ENCODE measurements at places on chromosomes 1 and 21.

- DNase-seq, result peak; percentile 75
Observed at GRCh38 chr1:224245188-224245587, 62.1 kb downstream of the DEGS1 start.

GRCh38 chr1:212166644-212167043 is 118.6 kb upstream of the PPP2R5A start:
- DNase-seq, result no peak

DNA sequence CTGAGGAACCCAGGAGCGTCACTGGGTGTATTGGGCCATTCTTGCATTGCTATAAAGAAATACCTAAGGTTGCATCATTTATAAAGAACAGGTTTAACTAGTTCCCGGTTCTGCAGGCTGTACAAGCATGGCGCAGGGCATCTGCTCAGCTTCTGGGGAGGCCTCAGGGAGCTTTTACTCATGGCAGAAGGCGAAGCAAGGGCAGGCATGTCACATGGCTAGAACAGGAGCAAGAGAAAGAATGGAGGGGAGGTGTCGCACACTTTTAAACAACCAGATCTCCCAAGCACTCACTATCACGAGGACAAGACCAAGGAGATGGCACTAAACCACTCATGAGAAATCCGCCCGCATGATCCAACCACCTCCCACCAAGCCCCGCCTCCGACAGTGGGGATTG is 65.2 kb downstream of the PSMG1 start:
- DNase-seq, result no peak

GRCh38 chr1:43932786-43933385 is 715 bp upstream of the ARTN start:
- no peak for DNase-seq

GRCh38 chr21:37917612-37918011 is 1.4 kb upstream of the KCNJ6 start:
- no peak for DNase-seq

GRCh38 chr1:150615346-150616201 is 13.8 kb downstream of the ENSA start:
- DNase-seq, result no peak

- DNase-seq, result no peak
Observed at GRCh38 chr1:194225821-194226220, 1039.4 kb upstream of the B3GALT2 start.

DNA sequence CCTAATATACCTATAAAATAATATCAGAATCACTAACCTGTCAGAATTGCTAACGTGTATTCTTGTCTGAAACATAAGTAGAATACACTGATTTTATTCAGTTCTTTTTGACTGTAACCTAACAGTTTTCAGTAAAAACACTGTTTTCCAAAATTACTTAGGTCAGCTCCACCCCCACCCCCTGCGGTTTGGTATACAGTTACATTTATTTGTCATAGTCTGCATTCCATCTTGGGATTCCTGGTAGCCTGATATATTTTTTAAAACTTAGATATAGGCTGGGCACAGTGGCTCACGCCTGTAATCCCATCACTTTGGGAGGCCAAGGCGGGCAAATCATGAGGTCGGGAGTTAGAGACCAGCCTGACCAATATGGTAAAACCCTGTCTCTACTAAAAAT is 19.8 kb upstream of the ABCD3 start:
- no peak for DNase-seq

DNA sequence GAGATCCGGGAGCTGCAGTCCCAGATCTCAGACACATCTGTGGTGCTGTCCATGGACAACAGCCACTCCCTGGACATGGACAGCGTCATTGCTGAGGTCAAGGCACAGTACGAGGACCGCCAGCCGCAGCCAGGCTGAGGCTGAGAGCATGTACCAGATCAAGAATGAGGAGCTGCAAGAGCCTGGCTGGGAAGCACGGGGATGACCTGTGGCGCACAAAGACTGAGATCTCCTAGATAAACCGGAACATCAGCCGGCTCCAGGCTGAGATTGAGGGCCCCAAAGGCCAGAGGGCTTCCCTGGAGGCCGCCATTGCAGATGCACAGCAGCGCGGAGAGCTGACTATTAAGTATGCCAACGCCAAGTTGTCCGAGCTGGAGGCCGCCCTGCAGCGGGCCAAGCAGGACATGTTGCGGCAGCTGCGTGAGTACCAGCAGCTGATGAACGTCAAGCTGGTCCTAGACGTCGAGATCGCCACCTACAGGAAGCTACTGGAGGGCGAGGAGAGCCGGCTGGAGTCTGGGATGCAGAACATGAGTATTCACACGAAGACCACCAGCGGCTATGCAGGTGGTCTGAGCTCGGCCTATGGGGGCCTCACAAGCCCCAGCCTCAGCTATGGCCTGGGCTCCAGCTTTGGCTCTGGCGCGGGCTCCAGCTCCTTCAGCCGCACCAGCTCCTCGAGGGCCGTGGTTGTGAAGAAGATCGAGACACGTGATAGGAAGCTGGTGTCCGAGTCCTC is 25.5 kb downstream of the ETV3L start:
- peak; percentile 54 for DNase-seq

GRCh38 chr1:147264158-147264768 is 21.8 kb downstream of the CHD1L start:
- no peak for DNase-seq

DNA sequence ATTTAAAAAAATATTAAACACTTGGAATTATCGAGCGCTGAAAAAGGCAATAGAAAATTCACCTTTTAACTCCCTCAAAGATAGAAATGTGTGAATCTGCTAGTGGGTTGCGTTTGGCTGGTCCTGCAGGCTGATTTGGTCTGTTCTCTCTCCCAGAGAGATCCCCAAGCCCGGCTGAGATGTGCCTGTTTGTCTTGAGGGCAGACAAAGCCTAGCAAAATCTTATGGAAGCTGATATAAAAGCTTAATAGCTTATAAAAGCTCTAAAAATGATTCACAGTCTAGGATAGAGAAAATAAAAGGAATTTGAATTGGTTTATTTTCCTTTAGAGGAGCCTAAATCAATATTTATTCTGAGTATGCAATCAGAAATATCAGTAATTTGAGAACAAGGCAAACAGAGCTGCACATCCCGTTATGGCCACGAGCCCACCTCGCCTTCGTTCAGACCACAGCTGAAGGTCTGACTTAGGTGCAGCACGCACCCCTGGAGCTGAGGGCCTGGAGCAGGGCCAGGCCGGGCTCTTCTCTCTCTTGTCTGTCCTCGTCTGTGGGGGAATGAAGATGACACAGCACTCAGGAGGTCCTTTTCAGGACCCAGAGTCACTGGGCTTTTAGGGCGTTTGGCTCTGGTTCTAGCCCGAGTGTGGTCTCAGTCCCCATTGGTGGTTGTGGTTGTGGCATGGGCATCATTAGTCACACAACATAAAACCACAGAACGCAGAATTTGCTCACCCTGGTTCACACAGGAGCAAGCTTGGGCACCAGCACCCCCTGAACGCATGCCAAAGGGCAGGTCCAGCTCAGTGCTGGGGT is 18.6 kb downstream of the PDE9A start:
- DNase-seq, result no peak

DNA sequence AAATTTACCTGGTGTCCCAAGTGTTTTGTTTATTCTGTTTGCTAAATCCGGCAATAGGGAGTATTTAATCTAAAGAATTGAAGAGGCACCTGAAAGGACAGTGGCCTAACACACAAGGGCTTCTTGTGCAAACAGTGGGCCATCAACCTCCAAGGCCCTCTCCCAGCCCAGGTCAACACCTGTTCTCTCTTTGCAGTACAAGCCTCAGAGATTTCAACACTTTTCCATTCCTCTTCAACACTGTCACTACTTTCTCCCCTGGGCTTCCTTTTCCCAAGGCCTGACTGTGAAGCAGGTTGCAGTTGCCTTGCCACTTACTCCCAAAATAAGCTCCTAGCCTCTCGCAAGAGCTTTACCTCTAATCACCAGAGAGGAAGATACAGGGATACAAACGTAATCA is 3.2 kb upstream of the SNAPIN start:
- no peak for DNase-seq

DNA sequence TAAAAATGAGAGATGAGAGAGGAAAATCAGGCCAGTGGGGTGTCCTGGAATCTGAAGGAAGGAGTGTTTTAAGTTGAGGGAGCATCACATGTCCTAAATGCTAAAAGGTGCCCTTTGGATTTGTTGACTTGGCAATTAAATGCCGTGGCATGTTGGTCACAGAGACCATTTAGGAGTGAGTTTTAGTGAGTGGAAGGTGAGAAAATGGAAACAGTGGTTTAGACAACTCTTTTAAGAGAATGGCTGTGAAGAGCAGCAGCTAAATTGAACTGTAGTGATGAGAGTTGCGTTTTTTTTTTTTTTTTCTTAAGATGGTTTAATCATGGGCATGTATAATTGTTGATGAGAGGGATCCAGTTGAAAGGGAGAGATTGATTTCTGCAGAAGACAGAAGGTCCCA is 95.0 kb downstream of the S1PR1 start:
- DNase-seq, result no peak

DNA sequence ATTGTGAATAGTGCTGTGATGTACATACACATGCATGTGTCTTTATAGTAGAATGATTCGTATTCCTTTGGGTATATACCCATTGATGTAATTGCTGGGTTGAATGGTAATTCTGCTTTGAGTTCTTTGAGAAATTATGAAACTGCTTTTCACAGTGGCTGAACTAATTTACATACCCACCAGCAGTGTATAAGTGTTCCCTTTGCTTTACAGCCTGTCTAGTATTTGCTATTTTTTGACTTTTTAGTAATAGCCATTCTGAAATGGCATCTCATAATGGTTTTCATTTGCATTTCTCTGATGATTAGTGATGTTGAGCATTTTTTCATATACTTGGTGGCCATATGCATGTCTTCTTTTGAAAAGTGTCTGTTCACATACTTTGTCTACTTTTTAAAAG is 54.5 kb upstream of the FAM78B start:
- no peak for DNase-seq

- DNase-seq, result no peak
Observed at GRCh38 chr1:30417701-30418046, 305.7 kb downstream of the MATN1 start.

GRCh38 chr21:42049578-42050430 is 21.3 kb upstream of the UMODL1 start:
- no peak for DNase-seq

DNA sequence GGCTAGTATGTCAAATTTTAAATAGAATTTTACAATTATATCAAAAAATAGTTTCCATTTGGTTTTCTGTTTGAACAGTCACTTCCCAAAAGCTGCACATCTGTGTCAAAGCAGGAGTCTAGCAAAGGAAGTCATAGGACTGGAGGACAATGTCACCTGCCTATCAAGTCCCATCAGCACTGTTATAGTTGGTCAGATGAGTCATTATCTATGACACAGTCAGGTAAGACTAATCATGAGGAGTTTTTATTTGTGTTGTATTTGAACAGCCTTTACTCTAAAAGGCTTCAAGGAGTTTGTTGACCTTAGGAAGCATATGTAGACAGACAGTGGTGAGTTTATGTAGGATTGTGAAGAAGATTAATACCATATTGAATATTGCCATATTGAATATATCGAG is 74.2 kb upstream of the QSOX1 start:
- DNase-seq, result no peak

DNA sequence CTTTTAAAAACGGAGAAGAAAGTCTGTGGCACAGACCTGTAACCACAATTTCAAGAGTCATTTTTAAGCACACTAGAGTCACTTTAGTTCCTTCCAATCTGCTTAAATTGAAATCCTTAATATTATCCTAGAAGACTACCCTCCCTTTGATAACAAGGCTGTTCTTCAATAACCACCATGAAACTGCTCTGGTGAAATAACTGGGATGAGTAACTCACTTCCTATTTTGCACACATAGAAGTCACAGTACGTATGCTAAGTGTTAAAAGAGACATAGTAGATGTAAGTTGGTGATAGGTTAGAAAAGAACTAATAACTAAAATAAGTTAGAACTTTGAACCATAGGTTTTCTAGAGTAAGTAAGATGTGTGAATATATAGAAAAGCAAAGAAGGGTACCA is 107.8 kb downstream of the NME7 start:
- no peak for DNase-seq

DNA sequence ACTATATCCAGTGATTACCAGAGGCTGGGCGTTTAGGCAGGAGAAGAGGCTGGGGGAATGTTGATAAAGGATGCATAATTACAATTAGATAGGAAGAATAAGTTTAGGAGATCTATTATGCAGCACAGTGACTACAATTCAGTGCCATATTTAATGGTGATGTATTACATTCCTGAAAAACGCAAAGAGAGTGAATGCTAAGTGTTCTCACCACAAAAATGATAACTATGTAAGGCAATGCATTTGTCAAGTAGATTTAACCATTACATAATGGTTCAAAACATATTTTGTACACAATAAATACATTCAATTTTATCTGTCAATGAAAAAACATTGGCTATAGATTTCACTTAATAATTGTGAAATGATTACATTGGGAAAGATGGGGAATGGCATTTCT is 548.9 kb downstream of the NUF2 start:
- no peak for DNase-seq

- no peak for DNase-seq
Observed at GRCh38 chr1:232188318-232188717, 441.6 kb downstream of the SIPA1L2 start.

DNA sequence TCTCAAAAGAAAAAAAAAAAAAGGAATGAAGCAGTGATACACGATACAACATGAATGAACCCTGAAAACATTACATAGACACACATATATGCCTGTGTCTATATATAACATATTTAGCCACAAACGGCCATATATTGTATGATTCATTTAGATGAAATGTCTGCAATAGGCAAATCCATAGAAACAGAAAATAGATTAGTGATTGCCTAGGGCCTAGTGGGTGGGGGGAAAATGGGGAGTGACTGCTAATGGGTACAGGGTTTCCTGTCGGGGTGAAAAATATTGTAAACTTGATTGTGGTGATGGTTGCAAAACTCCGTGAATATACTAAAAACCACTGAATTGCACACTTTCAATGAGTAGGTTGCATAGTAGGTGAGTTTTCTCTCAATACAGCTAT is 6.0 kb upstream of the H6PD start:
- DNase-seq, result no peak

DNA sequence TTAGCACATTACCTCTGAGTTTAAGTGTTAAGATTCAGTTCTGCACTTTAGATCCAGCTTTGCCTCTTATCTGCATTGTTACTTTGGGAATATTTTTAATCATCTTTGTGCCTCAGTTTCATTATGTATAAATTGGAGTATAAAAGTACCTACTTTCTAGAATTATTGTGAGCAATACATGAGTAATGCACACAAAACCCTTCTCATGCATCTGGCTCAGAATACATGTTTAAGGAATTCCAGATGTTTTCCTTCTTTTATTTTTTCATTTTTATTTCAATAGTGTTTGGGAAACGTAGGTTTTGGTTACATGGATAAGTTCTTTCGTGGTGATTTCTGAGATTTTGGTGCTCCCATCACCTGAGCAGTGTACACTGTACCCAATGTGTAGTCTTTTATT is 14.2 kb downstream of the C8A start:
- no peak for DNase-seq

DNA sequence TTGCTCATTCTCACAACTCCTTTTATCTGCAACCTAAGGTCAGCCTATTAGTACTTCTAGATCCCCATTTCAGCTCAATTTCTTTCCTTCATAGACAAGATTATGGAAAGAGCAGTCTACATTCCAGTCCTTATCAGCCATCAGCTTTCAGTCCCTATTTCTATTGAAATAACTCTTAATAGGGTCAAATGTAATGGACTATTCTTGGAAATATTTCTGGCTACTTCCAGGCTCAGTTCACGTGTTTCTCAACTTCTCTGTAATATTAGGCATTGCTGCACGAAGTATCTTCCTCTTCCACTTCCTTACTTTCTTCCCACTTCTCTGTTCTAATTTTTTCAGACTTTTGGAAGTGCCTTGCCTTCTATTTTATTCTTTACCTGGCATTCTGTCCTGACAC is 232.9 kb upstream of the USP25 start:
- peak; percentile 26 for DNase-seq

- no peak for DNase-seq
Observed at GRCh38 chr21:32046191-32046590, 173.4 kb downstream of the HUNK start.
